BJ (cell line): ENCODE measurements at places on chromosomes 16 and 17. TPM values are rescaled to one million over a fixed set of nuclear protein-coding genes. Genes with fewer than 3 reads are reported as not detected.

The TBC1D3C gene
- not detected in 2 replicates for polyA plus RNA-seq

The TOX3 gene
- not detected in 2 replicates for polyA plus RNA-seq

The CCL7 gene
- 0.87 and 1.1 TPM in 2 replicates for polyA plus RNA-seq

The VMO1 gene
- 0.27 and 0.92 TPM in 2 replicates for polyA plus RNA-seq

The CRYBA1 gene
- polyA plus RNA-seq = not detected in 2 replicates

The KRT12 gene
- polyA plus RNA-seq = not detected in 2 replicates

The CD300LB gene
- polyA plus RNA-seq = not detected in 2 replicates
